ENCODE measurements at places on chromosomes 1 and 21.
A peak's percentile ranks its signal among the peaks of the same experiment; 100 is the strongest.

- DNase-seq: peak; percentile 85
Measured at GRCh38 chr1:53526451-53527101, 67.4 kb downstream of the DMRTB1 start.

- DNase-seq: no peak
Measured at GRCh38 chr1:226845624-226846023, 24.8 kb upstream of the PSEN2 start.

DNA sequence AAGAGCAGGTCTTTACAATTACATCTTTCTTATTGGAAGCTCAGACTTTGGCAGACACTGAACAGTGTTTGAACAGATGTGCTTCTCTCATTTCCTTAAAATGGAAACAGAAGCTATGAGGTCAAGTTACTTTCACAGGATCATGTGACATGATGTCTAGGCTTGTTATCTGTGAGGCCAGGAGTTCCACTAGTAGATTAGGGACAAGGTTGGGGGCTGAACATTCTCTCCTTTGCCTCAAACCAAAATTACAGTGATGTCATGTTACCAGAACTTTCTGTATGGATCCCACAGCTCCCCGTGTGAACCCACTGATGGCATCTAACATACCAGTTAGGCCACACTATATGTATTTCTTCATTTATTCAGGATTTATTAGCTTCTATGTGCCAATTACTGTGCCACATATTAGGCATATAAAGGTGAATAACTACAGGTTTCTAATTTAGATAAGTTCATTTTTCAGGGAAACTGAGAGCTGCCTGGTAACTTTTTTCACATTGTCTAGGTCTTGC is 6.0 kb downstream of the DYNLT5 start:
- no peak for DNase-seq

DNA sequence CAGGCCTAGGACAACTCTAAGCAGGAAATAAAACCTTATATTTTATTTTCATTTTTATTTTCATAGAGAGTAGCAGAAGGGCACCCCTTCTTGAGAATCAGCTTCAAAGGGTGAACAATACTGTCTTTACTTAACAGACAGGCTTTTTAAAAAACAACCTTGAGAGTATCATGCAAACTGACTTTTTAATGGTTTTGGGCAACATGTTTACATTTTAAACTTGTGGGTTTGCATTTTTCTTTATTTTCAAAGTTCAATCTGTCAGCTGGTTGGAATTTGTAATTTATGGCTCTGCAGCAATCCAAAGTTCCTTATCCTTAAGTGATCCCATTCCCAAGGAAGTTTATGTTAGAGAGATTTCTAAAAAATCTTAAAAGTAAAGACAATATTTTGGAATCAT is 392.3 kb upstream of the ADAMTS5 start:
- no peak for DNase-seq

GRCh38 chr1:181643631-181644030 is 160.3 kb downstream of the CACNA1E start:
- no peak for DNase-seq

GRCh38 chr1:32742956-32743355 is 40.4 kb upstream of the SYNC start:
- DNase-seq: no peak

All from femur (tissue), 1 donor.